ENCODE measurements at places on chromosomes 5 and 9. TPM values are rescaled to one million over a fixed set of nuclear protein-coding genes. Genes with fewer than 3 reads are reported as not detected.

GRCh38 chr5:126540631-126541030 lies 54.4 kb downstream of the ALDH7A1 start:
- no peak for DNase-seq

DNA sequence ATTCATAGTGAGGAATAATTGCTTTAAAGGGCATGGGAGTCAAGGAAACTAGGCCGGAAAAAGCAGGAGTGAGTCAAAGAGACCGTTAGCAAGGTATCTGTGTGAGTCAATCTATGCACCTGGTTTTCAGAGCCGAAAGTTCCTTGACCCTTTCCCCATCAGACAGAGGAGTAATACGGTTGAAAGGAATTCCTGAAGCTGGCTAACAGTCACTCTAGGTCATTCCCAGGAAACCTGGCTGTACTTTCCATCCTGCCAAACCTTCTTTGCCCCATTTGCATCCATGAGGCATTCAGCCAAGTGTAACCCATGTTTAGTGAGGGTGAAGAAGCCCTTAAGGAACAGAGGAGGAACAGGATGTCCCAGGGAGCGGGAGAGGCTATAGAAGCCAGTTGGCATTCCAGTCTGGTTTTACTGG lies 16.2 kb downstream of the RBM18 start:
- no peak for DNase-seq

DNA sequence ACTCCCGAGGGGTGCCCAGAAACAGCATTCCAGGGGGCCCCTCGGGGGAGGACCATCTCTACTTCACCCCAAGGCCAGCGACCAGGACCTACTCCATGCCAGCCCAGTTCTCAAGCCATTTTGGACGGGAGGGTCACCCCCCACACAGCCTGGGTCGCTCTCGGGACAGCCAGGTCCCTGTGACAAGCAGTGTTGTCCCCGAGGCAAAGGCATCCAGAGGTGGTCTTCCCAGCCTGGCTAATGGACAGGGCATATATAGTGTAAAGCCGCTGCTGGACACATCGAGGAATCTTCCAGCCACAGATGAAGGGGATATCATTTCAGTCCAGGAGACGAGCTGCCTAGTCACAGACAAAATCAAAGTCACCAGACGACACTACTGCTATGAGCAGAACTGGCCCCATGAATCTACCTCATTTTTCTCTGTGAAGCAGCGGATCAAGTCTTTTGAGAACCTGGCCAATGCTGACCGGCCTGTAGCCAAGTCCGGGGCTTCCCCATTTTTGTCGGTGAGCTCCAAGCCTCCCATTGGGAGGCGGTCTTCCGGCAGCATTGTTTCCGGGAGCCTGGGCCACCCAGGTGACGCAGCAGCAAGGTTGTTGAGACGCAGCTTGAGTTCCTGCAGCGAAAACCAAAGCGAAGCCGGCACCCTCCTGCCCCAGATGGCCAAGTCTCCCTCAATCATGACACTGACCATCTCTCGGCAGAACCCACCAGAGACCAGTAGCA lies 83.9 kb downstream of the GOLPH3 start:
- no peak for DNase-seq

DNA sequence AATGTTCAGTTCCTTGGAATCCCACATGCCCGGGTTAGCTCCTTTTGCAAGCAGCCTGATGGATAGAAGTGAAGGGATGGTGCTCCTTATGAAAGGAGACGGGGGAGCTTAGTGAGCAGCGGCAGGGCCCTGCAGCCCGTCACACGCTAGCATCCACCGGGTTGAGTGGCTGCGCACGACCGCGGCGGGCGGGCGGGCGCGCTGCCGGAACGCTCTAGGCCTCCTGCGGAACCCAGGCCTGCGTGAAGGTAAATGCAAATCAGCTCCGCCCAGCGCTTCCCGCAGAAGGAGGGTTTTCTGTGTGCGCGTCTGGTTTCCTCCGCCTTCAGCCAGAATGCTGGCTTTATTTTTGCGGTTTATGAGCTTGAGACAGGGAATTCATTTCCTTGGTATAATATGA lies 19.8 kb downstream of the IL12B start:
- no peak for DNase-seq

DNA sequence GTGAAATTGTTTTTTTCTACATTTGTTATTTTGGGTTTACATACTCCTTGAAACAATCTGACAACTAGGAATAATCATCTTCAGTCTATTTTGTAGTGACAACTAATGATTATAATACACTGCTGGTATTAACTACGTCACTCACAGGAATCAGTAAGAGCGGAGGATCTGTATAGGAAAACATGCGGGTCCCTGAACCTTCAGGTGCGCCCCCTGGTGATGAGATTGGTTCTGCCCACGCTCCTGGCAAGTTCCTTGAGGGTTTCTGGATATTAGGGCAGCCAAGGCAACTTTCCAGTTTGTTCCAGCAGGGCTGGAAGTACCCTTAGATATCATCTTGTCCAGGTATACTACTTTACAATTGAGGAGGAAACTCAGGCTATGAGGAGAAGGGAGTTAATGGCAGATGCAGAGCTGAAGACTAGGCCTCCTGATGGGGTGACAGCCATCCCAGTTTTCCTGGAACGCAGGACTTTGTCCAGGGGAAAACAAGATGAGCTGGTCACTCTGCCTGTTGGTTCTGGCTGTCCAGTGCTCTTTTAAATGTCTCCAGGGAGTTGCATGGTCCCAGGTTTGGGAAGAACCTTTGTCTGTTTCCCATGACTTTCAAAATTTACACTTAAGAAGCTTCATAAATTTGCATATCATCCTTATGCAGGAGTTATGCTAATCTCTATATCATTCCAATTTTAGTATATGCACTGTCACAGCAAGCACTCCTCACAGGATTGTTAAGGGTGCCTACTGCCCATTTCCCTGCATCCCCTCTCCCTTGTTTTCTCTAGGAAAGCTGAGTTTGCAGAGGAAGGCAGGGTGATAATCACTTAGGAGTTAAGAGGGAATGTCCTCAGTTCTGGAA lies 14.9 kb upstream of the WNT8A start:
- DNase-seq = peak; percentile 77

GRCh38 chr5:172044631-172045314 lies 38.3 kb upstream of the FBXW11 start:
- no peak for DNase-seq

- DNase-seq = no peak
Measured at GRCh38 chr9:134420974-134421432, 94.7 kb downstream of the RXRA start.

- DNase-seq = no peak
Measured at GRCh38 chr9:114087721-114088120, 9.6 kb upstream of the AMBP start.

DNA sequence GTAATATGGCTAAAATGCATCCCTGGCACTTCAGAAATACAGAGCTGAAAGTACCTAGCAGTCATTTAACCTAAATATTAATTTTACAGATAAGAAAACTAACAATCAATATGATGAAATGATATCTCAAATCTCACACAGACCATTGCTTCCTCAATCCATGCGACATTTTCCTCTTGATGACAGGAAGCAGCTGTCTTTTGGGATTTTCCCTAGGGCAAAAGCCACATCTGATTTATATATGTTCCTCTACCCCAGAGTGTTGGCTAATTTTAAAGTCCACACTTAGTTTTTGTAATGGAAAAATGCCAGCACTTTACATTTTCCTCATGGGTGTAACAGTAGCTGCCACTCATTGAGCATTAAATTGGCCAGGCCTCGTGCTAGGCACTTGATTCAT lies 47.7 kb upstream of the ITGA1 start:
- no peak for DNase-seq

- no peak for DNase-seq
Measured at GRCh38 chr9:134035041-134036039, 10.1 kb downstream of the BRD3OS start.

GRCh38 chr5:117863586-117864296 lies 1124.6 kb downstream of the DTWD2 start:
- DNase-seq = no peak

GRCh38 chr9:89701221-89701798 lies 96.5 kb downstream of the GADD45G start:
- no peak for DNase-seq

- DNase-seq = no peak
Measured at GRCh38 chr9:93452710-93453046, 703 bp downstream of the FAM120AOS start.

- DNase-seq = peak; percentile 32
Measured at GRCh38 chr9:92138157-92138959, 23.1 kb upstream of the SPTLC1 start.

DNA sequence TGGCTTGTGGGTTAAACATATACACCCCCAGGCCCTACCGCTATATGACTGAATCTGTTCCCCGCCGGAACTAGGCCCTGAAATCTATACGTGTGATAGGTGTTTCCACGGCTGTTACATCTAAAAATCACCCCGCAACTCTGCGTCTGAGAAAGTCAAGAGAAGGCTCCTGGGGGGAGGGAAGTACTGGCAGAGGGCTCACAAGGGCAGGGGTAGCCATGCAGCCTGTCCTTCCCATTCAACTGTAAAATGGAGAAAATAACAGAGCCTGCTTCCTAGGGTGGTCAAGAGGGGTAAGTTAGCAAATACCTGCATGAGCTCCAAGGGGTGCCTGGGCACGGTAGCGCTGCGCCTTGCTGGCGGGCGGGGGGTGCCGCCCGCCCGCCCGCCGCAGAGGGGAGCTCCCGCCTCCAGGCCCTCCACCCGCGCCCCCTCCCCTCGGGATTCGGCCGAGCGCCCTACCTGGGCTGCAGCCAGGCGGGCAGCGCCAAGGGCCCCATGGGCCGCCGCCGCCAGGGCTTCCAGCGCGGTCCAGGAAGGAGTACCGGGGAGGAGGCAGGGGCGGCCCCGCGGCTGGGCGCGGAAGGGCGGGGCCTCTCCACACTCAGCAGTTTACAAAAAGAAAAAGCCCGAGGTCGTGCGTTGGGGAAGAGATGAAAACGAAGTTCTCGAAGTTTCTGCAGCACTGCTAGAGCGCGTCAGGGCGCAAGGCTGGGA lies at the start of gene HACD4:
Gene HACD4, minus strand, starts transcription at position 550 of the 717 bp plus-strand sequence. Its CDS starts 50 bp downstream, at position 500.
- DNase-seq = no peak

Gene NNT
- total RNA-seq = 97.7 TPM

Gene MOB3B
- total RNA-seq = 0.10 TPM

Gene CDC26
- total RNA-seq = 83.9 TPM

Gene ZNG1E
- total RNA-seq = 69.2 TPM

Gene ZDHHC11B
- total RNA-seq = 0.19 TPM

Gene SPATA31E1
- total RNA-seq = not detected

Gene PCDHAC1
- 1.1 TPM for total RNA-seq

Gene MEGF10
- not detected for total RNA-seq

Gene WWC1
- total RNA-seq = 8.3 TPM

Gene NUTM2F
- total RNA-seq = not detected

Gene EMB
- not detected for total RNA-seq

Measured in H4 (cell line).